ENCODE measurements at places on chromosomes 1 and 21.

GRCh38 chr21:42836402-42836666 lies 43.0 kb downstream of the WDR4 start:
- DNase-seq = no peak

DNA sequence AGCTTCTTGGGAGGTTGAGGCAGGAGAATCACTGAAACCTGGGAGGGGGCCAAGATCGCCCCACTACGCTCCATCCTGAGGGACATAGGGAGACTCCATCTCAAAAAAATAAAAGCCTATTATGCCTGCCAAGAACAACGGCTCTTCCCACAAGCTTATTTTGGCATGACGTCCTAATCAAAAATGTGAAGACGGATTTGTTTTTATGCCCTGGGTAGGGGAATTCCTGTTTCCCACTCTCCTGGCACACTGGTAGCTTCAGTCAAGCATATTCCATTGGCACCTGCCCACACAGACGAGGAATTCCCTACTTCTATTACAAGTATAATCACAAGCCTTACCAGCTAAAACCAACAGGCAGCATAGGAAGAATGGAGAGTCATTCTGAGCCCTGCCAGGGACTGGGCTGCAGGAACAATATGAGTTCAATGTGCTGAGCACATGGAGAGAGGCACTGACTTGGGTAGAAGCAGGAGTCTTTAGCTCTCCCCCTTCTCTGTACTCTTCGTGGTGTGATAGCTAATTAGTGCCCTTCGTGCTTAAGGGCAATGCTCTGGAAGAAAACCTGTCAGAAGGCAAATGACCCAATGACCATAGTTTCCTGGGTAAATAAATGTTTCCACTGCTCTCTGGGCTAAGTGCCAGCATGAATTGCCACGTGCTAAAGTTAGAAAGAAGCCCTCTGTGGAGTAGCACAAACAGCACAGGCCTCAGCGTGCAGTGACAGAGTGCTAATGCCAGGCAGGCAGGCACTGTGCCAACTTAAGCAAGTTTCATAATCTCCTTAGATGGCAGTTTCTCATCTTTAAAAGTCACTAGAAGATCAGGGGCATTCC lies 16.8 kb downstream of the TNFSF4 start:
- no peak for DNase-seq

GRCh38 chr1:64245495-64245894 lies 42.1 kb downstream of the UBE2U start:
- DNase-seq = no peak

DNA sequence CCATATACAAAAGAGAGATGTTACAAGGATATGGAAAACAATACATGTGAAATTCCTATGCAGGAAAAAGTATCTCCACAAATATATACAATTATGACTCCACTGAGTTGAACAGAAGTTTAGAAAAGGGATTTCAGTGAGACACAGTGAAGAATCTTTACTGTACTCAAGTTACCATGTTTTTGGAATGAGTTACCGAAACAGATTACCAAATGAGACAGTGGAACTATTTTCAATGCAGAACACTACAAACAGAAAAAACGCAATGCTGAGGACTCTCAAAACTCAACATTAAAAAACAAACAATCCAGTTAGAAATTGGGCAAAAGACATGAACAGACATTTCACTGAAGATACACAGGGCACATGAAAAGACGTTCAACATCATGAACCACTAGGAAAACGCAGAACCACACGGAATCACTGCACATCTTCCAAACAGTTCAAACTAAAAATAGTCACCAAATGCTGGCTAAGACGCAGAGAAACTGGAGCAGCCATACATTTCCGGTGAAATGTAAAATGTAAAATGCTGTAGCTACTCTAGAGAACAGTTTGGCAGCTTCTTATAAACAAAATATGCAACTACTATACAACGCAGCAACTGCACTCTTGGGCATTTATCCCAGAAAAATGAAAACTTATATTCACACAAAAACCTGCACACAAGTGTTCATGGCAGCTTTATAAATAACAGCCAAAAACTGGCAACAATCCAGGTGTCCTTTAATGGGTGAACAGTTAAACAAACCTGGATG lies 118.7 kb downstream of the UBR4 start:
- DNase-seq = no peak

DNA sequence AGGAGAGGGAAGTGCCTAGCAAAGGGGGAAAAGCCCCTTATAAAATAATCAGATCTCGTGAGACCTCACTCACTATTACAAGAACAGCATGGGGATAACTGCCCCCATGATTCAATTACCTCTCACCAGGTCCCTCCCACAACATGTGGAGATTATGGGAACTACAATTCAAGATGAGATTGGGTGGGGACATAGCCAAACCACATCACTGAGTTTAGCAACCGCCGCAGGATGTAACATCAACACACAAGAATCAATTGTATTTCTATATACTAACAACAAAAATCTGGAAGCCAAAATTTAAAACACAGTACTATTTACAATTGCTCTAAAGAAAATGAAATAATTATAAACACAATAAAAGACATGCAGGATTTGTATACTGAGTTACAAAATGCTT lies 21.9 kb downstream of the DIRAS3 start:
- no peak for DNase-seq

DNA sequence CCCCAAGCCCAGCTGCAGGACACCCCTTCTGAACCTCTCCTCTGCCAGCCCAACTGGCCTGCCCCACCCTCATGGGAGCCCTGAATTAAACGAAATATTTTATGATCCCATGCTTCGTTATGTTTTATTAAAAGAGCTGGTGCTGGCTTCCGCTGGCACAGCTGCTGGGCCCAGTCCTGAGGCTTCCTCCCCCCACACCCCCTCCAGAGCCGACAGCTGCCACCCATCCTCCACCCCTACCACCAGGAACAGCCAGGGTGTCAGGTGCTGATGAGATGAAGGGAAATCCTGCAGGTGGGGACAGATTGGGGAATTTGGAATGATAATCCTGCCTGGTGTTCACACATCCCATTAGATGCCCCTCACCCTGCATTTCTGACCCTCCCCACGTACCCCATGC lies 19.0 kb downstream of the IGSF21 start:
- no peak for DNase-seq

DNA sequence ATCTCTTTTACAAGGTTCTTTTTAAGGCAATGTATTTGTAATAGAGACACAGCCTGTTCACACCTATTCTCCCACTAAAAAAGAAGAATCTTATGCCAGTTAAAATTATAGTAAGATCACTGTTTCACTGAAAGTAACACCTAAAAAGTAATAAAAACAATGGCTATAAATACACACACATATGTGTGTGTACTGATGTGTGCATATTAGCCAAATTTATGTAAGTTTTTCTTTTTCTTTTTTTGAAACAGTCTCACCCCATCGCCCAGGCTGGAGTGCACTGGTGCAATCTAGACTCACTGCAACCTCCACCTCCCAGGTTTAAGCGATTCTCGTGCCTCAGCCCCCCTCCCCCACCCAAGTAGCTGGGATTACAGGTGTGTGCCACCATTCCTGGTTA lies 56.8 kb upstream of the SLC30A10 start:
- DNase-seq = no peak

GRCh38 chr1:229287267-229287666 lies 16.4 kb downstream of the RAB4A start:
- DNase-seq = no peak

- no peak for DNase-seq
Observed at GRCh38 chr1:150887018-150887417, at the start of gene CTXND2. Gene CTXND2 (plus strand): TSS chr1:150887136. CDS start chr1:150912315, 25,179 bp downstream.

DNA sequence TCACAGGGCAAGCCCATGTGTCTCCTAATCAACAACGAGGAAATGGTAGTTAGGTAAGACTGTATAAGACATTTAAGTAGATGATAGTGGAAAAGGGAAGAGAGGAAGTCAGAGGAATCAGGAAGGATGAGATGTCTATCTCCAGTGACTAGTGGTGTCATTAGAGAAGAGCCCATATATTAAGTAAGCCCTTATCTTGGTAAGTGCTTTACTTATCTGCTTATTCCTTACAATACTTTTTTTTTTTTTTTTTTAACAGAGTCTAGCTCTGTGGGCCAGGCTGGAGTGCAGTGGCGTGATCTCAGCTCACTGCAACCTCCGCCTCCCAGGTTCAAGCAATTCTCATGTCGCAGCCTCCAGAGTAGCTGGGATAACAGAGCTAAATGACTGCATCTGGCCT lies 29.5 kb downstream of the RNF11 start:
- DNase-seq = no peak

- no peak for DNase-seq
Observed at GRCh38 chr1:15139654-15140350, 13.7 kb upstream of the TMEM51 start.

Measured in CD8-positive, alpha-beta T cell (primary cell).